ENCODE measurements at places on chromosomes 3 and 15. TPM values are rescaled to one million over a fixed set of nuclear protein-coding genes. Genes with fewer than 3 reads are reported as not detected.

GRCh38 chr3:156619376-156619775 is 55.0 kb upstream of the TIPARP start:
- H3K27me3 ChIP-seq, result no peaks in the 10 kb centered on the region
- DNase-seq, result no peak
- no peak overlapping the region for H3K27ac ChIP-seq

GRCh38 chr3:134592806-134593205 is 58.0 kb downstream of the KY start:
- H3K4me1 ChIP-seq, result peaks cover 8% of the 10 kb centered on the region
- H3K27ac ChIP-seq, result no peak overlapping the region
- H3K36me3 ChIP-seq, result no peaks in the 10 kb centered on the region
- DNase-seq, result no peak

- DNase-seq, result no peak
- H3K36me3 ChIP-seq, result no peaks in the 10 kb centered on the region
- no peak overlapping the region for H3K4me3 ChIP-seq
- no peak overlapping the region for H3K27ac ChIP-seq
- no peaks in the 10 kb centered on the region for H3K27me3 ChIP-seq
Measured at GRCh38 chr3:101104321-101104720, 111.1 kb upstream of the ABI3BP start.

GRCh38 chr3:112871735-112872134 is 25.1 kb upstream of the CD200R1L start:
- no peak overlapping the region for H3K27ac ChIP-seq
- H3K27me3 ChIP-seq, result no peaks in the 10 kb centered on the region
- DNase-seq, result no peak
- H3K4me1 ChIP-seq, result no peaks in the 10 kb centered on the region
- H3K4me3 ChIP-seq, result no peak overlapping the region

- no peaks in the 10 kb centered on the region for H3K27me3 ChIP-seq
- H3K36me3 ChIP-seq, result no peaks in the 10 kb centered on the region
- no peak for DNase-seq
- H3K4me3 ChIP-seq, result no peak overlapping the region
Measured at GRCh38 chr3:24048843-24049242, 103.8 kb downstream of the NR1D2 start.

The SPSB4 gene
- total RNA-seq, result 9.5 TPM

The GNAT1 gene
- total RNA-seq, result 0.91 TPM

The CXCR6 gene
- total RNA-seq, result not detected

Measured in progenitor cell of endocrine pancreas (in vitro differentiated cells).